ENCODE measurements at places on chromosomes 7 and 10.

GRCh38 chr7:81740403-81740802, 29.4 kb downstream of the HGF start:
- DNase-seq: no peak

GRCh38 chr7:44068054-44068453, 2.7 kb upstream of the PGAM2 start:
- no peak for DNase-seq

DNA sequence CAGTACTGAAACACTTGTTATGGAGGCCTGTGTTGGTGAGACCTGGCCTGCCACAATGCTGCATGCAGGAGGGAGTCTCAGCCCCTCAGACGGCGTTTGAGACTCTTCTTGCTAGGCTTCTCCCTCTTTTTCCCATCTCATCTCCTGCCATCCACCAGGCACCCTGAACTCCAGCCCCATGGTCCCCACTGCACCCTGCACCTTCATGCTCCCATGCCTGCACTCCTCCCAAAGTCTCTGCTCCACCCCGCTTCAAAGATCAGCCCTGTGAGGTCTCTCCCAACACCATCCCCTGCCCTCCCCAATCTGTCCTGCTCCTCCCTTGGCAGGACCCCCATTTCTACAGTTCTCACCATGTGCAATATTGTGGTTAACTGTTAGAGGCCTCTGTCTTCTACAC, 61.7 kb downstream of the VOPP1 start:
- no peak for DNase-seq

DNA sequence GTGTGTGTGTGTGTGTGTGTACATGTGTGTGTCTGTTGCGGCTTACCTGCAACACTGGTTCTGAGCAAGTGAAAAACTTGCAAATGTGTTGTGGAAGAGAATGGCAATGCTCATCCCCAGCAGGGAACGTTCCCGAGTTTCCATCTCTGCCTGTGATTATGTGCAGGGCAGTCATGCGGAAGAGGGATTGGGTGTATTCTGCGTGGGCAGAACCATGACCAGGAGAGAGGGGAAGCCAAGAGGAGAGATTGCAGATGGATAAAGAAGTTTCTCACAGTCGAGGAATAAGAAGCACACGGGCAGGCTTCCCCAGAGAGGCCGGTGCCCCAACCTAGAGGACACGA, 99.9 kb downstream of the CTBP2 start:
- no peak for DNase-seq

DNA sequence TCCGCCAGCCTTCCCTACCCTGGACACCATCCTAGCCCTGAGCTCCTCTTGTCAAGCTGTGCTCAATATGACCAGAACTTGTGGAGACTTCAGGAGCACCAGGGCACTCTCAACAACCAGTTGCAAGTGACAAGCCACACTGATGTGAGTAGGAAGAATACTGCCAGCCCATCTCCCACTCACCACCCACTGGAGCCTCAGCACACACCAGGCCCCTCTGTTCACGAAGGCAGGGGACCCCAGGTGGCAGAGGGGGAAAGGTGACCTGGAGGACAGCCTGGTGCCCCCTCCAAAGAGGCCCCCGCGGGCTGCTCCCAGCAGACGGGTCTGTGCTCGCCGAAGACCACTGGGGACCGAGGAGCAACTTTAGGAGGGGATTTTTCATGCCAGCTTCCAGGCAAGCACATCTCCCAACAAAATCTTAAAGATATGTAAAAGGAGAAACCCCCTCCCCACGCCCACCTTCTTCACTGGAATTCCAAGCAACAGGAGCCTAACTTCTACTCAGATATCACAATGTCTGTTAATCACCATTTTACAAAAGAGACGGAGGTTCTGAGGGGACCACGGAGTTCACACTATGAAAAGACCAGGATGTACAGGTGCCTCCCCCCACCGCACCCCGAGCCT, 1.0 kb downstream of the MMD2 start:
- no peak for DNase-seq

DNA sequence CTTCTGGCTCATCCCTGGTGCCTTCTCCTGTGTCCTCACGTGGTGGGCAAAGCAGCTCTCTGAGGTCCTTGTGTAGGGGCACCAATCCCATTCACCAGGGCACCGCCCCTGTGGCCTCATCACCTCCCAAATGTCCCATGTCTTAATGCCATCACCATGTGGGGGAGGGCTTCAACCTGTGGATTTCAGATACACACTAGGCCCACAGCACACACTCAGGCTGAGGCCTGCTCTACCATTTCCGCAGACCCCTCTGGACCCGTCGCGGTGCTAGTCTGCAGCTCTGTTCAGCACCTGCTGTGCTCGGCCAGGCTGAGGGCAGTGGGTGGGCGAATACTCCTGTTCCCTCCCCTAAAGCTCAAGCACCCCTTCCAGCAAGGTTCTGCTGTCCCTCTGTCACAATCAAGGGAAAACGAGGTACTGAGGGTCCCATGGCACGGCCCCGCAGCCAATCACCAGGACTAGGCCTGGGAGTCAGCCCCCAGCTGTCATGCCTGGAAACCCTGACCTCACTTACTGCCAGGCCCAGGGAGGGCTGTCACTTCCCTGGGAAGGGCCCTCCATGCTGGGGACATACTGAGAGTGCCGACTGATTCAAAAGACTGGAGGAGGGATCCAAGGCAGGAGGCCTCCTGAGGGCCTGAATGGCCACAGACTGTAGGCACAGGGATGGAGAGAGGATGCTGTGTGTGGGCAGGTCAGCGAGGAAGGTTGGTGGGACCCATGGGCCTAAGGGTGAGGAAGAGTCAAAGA, 123.8 kb upstream of the RET start:
- DNase-seq: no peak

- no peak for DNase-seq
Measured at GRCh38 chr7:111004310-111004901, 86.5 kb upstream of the LRRN3 start.

Measured in DMS79 treated with DMSO at 0.1 percent for 48 hours (cell line).